ENCODE measurements at places on chromosomes 3 and 15.

DNA sequence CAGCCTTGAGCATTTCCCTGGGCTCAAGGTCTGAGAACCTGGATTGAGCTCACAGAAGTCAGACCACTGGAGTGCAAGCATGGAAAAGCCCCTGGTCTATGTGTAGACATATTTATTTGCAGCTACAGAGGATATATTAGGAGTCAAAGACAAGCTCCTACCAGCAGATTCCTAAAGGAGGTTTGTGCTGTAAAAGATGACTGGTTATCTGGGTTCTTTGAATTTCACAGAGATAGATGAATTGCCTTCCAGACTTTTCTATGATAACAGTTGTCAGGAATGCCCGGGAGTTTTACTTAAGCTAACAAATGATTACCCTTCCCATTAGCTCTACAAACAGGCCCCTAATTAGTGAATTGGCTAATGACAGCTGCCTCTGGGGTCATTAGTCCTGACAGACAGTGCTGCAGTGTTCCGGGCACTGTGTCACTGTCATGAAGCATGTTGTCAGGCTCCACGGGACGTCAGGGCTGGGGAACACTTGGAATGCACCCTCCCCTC lies 48.8 kb upstream of the PLXNA1 start:
- no peak for DNase-seq

GRCh38 chr3:21752749-21753347 lies 1.8 kb upstream of the ZNF385D start:
- DNase-seq, result peak; percentile 26

- no peak for DNase-seq
These were observed 63.1 kb upstream of the MCTP2 start for GRCh38 chr15:94168250-94168649.

GRCh38 chr15:40301467-40302179 lies 6.1 kb downstream of the PLCB2 start:
- no peak for DNase-seq

GRCh38 chr3:160003520-160004128 lies 15.0 kb downstream of the IL12A start:
- DNase-seq, result no peak

GRCh38 chr15:58169934-58170333 lies 31.8 kb downstream of the AQP9 start:
- no peak for DNase-seq

DNA sequence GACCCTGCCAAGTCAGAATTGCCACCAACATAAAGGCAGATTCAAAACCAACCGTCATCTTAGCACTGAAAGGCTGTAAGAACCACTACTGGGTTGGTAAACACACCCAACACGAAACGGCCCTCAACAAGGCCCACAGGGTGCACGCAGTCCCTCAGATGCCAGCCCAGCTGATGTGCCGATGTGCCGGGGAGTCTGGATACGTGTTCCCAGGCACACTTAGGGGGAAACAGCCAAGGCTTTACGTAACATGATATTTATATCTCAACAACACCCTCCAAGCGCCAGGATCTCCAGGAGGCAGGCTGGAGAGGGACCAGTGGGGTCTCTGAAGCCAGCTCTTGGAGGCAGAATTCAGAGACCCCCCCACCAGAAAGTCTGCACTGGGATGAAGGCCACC lies 14.2 kb downstream of the POC1A start:
- no peak for DNase-seq

DNA sequence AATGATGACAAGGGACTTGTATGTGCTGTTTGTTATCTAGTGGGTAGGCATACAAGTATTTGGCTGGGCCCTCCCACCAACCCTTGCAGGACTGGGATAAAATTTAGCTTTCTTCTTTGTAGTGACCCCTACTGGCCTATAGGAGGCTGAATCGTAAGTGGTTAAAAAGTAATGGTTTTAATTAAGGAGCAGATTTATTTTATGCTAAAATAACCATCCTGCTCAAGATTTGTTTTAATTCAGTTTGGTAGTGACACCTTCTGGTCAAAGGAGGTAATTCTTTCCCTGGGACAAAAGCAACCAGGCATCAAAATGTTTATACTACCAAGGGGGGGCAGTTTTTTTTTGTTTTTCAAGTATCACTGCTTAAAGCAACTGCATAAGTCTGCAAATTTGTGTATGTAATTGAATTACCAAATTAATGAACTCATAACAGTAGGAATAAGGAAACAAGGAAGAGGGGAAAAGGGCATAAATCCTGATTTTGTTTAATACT lies 70.7 kb downstream of the TOP2B start:
- no peak for DNase-seq

DNA sequence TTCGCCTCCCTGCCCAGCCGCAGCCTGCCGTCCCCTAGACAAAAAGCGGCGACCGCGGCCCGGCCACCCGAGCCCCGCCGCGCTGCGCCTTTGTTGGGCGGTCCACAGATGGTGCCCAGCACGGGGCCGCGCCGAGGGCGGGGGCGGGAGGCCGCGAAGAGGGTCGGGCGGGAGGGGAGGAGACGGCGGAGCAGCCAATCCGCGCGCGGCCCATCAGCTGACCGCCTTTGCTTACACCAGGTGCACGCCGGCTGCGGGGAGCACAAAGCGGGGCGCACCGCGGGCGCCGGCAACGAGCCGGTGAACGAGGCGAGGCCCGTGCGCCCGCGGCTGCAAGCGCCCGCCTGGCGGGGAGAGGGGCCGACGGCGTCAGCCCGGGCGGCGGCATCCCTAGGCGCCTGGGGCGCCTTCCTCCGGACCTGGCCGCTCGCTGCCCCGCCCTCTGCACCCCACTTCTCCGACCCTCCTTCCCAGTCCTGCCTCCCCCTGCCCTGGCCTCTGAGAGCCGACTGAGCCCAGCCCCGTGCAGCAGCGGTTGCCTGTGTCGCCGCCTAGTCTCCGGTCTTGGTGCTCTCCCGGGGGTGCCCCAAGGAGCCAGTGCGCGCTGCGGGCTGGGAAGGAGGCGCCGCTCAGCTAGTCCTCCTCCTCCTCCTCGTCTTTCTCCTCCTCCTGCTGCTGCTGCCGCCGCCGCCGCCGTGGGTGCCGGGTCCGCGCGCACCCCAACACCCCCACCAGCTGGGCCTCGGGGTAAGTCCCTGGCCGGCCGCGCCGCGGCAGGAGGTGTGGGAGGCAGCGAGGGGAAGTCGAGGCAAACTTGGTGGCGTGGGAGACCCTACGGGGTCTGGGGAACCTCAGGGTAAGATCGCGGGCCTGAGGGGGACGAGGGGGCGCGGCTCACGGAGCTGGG lies at the start of gene LRRN1:
TSS of gene LRRN1 (plus strand) at position 259 of the 907 bp plus-strand sequence. CDS start 45,211 bp downstream, outside the sequence.
- DNase-seq, result no peak

DNA sequence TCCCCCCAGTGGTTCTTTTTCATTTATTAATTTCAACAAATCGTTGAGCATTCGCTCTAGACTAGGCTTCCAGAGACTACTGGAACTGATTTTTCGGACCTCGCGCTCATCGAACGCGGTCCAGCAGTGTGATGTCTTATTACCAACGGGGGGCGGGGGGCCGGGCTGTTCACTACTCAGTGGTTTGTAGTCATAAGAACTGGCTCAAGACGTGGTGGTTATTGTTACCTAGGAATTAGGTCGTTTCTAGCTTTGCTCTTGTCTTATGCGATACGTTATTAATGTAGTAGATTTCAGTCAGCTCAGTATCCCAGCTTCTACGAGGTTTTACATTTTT lies 858 bp downstream of the RBM5 start:
- DNase-seq, result no peak

DNA sequence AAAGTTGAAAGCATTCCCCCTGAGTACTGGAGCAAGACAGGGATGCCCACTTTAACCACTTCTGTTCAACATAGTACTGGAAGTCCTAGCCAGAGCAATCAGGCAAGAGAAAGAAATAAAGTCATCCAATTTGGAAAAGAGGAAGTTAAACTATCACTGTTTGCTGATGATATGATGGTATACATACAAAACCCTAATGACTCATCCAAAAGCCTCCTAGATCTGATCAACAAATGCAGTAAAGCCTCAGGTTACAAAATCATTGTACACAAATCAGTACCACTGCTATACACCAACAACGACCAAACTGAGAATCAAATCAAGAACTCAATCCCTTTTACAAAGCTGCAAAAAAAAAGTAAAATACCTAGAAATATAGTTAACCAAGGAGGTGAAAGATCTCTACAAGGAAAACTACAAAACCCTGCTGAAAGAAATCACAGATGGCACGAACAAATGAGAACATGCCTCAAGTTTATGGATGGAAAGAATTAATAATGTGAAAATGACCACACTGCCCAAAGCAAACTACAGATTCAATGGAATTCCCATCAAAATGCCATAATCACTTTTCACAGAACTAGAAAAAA lies 40.3 kb downstream of the RPL39L start:
- no peak for DNase-seq

DNA sequence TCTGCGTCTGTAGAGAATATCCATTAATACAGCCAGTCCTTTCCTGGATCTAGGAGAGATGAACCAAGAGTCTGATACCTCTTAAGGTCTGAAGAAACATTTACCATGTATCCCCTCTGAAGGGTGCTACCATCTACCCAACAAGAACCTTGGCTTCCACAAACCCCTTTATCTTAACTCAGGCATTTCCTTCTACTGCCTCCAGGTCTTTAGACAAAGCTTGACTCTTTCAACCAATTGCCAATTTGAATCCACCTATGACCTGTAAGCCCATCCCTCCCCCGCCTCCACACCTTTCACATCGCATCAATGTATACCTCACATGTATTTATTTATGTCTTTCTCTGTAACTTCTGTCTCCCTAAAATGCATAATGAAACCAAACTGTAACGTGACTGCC lies 139.5 kb downstream of the SNRK start:
- no peak for DNase-seq

DNA sequence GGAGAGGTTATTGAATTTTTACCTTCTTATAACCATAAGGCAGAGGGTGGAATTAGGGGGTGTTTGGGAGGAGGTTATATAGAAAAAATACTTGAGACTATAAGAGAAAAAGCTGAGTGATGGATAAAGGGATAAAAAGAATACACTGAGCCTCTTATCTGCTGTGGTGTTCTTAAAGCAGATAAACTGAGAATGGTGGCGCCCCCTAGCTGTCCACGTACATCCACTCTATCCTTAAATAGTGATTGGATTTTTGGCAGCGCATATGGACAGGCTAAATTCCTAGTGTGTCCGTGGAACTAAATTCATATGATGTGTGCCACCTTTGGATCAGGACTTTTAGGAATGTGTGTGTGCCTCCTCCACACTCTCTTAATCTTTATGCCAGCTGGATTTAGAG lies 121.1 kb downstream of the OXSM start:
- no peak for DNase-seq

DNA sequence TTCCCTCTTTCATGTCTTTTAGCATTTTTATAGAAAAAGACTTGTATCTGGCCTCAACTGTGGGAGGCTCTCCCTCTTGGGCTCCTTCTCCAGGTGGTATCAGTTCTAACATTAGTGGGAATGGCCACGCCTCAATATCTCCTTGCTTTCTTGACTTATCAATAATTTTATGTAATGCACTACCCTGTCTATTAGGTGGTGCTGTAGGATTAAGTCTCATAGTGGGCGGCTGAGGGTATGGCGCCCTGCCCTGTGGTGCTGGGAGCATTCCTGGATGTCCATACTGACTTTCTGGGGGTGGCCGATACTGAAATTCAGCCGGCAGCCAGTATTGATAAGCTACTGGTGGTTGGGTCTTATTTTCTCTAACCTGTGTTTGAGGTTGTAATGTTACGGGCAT lies 8.7 kb upstream of the RPUSD3 start:
- DNase-seq, result no peak

DNA sequence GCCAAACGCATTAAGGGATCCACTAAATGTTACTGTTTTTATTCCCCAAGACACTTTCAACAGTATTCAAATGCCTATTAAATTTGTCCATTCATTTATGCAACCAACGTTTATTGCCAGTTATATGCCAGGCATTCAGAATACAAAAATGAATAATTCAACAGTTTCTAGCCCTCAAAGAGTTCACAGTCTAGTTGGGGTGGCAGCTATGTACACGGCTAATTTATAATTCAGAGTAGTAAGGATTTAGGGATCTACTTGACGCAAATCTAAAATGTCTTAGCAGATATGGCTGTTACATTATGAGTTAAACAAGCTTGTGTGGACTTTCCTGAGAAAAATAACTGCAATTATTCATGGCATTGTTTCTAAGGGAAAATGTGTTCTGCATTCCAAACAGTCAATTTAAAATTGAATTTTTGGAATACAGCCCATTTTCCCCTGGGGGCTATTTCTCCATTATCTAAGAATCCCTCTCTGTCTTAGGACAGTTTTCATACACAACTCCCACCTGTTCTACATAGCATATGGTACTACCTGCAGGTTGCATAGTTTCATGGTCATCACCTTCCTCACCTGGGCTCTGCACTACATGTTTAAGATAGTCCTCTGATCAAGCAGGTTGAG lies 11.5 kb upstream of the MSL2 start:
- no peak for DNase-seq

DNA sequence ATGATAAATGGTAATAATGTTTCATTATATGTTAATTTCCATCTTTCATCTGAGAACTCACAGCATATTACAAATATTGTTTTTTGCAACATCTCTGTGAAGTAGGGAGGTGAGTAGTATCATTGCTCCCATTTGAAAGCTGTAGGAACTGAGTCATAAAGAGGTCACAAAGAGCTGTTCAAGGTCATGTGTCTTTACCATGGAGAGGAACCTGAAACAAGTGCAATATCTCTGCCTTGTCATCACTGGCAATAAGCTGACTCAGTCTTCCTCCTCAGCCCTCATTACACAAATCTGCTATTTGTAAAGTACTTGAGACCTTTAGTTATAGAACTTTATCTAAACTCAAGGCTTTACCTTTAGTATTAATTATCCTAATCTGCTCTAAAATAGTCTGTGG lies 4.4 kb upstream of the ATP13A4 start:
- no peak for DNase-seq

GRCh38 chr3:195035345-195036202 lies 235.4 kb downstream of the XXYLT1 start:
- no peak for DNase-seq

DNA sequence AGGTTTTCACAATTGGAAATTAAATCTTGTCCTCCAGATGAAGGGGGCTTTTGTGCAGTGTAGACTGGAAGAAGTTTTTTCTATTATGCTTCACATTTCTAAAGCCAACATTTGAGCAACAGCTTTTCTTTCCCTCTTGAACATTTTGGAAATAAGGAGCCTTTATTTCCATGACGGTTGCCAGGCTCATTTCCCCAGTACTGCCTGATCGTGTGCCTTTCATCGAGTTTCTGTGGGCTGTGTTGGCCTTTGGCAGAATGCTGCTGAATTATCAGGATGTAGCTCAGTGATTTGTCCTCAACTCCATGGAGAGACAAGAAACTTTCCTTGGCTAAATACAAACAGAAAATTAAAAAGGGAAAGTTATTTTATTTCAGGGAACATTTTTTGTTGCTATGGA lies 314.8 kb upstream of the LRRC3B start:
- DNase-seq, result no peak

GRCh38 chr3:189272500-189273119 lies 100.8 kb downstream of the TPRG1 start:
- peak; percentile 56 for DNase-seq

GRCh38 chr15:87118846-87119245 lies 1039.2 kb downstream of the AGBL1 start:
- no peak for DNase-seq

- no peak for DNase-seq
These were observed 259.4 kb downstream of the TLE3 start for GRCh38 chr15:69838338-69838737.

All from NCI-H1436 treated with DMSO at 0.1 percent for 48 hours (cell line).